Germinal center (tissue), 1 donor: ENCODE measurements at places on chromosomes 4 and X.

- no peak for DNase-seq
These were observed 30.5 kb downstream of the ZBTB49 start for GRCh38 chr4:4320528-4320927.

GRCh38 chrX:153560000-153560399 lies 38.9 kb downstream of the CCNQ start:
- no peak for DNase-seq

- DNase-seq: no peak
These were observed 8.3 kb upstream of the SPP1 start for GRCh38 chr4:87967193-87967592.

DNA sequence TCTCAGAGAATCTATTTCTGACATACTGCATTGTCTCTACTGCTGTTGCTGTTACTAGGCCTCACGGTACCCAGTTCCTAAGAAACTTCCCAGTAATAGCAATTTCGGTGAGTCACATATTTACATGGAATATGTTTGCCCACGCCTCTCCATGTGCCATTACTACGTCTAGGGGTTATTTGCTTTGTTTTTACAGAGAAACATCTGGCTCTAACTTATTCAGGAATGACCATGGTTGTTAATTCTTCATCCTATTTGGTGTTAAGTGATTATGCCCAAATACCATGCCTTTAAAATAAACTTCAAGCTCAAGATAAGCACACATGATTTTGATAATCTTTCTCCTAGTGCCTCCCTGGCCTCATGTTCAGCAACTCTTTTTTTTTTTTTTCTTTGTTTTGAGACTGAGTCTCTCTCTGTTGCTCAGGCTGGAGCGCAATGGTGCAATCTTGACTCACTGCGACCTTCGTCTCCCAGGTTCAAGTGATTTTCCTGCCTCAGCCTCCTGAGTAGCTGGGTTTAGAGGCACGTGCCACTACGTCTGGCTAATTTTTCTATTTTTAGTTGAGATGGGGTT lies 101.0 kb upstream of the HS3ST1 start:
- DNase-seq: no peak

GRCh38 chr4:655464-656151 lies 18.5 kb downstream of the ATP5ME start:
- no peak for DNase-seq

DNA sequence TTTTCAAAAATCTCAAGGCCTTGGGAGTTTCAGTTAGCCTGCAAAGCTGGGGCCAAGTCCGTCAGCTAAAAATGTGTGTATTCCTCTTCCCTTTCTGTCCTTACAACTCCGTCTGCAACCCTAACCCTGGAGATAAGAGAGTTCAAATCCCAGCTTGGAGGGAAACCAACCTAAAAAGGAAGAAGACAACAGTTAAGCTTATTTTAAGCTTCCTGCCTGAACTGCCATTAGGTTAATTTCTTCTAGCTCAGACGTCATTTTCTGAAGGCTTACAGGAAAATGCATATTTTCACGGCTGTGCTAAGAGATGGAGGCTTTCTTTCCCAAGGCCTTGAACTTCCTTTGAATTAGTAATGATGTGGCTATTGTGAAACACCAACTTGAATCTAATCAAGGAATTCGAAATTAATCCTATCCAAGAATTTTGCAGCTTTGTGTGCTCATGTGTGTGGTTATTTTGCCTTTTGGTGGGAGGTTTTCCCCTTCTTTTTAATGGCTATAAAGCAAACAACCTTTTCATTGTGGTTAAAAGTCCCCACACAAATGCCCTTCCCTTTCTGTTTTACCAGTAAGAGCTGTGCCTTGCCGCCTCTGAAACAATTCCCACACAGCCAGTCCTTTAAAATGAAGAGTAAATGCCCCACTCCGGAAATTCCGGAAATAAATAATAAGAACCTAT lies 103.5 kb downstream of the IRF2 start:
- no peak for DNase-seq

- no peak for DNase-seq
These were observed 45.0 kb downstream of the NHSL2 start for GRCh38 chrX:71955530-71956120.

- no peak for DNase-seq
These were observed 9.2 kb upstream of the SLC25A43 start for GRCh38 chrX:119389871-119390501.

GRCh38 chr4:24642981-24643547 lies 58.7 kb upstream of the DHX15 start:
- no peak for DNase-seq

- no peak for DNase-seq
These were observed 329.3 kb upstream of the NOCT start for GRCh38 chr4:138686106-138686835.

DNA sequence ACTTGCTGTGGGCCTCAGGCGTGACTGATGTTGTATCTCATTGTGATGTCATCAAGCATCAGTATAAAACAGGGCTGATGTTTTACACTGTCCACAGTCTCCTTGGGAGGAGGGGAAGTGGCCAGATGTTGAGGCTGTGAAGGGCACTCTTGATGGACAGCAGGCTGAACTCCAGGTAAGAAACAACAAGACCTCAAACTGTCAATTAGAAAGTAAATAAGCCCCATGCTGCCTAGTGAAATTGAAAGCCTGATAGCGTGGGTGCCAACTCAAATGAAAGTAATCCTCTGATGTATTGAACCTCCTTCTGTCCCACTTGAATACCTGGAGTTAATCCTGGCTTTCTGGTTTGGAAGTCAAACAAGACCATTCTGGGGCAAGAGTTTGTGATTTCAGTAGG lies 19.7 kb downstream of the VSIG1 start:
- DNase-seq: no peak

DNA sequence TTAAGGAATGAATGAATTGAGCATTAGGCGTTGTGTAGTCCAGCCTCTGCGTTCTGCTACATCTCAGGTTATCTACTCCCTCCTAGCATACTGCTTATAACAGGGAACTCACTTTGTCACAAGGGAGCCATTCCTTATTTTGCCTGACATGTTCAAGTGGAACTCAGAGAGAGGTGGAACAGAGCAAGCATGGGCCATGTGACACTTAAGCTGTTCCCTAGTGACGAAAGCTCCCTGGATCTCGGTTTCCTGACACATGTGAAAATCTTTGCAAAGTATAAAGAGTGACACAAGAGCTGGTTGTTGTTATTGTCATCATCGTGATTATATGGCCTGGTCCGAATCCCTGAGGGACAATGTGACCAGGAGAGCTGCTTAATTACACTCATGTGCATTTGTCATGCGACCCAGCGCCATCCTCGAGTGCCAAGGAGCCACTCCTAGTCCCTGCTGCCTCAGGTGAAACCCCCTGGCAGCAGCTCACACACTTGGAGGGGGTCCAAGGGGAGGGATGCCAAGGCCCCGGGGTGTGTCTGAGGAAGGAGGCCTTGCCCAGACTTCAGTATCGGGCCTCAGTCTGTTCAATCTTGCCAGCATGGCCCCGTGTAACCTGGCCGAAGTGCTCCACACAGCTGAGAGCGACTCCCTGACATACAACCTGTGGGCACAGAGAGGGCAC lies 98.5 kb upstream of the MAP3K15 start:
- no peak for DNase-seq

- no peak for DNase-seq
These were observed 78.6 kb upstream of the RAI2 start for GRCh38 chrX:17939724-17940123.

GRCh38 chr4:122854447-122855352 lies 28.1 kb downstream of the FGF2 start:
- no peak for DNase-seq

- no peak for DNase-seq
These were observed 371.8 kb downstream of the ADGRL3 start for GRCh38 chr4:61571761-61572559.

DNA sequence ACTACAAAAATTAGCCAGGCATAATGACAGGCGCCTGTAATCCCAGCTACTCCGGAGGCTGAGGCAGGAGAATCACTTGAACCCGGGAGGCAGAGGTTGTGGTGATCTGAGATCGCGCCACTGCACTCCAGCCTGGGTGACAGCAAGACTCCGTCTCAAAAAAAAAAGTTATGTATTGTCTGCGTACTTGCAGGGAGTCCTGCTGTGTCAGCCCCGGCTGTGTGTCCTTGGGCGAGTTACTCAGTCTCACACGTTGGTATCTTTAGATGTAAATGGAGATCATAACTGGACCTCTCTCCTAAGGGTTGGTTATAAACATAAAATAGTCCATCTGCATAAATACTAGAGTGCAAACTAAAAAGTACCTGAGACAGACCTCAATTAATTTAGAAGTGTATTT lies 22.7 kb upstream of the TBC1D14 start:
- DNase-seq: no peak

DNA sequence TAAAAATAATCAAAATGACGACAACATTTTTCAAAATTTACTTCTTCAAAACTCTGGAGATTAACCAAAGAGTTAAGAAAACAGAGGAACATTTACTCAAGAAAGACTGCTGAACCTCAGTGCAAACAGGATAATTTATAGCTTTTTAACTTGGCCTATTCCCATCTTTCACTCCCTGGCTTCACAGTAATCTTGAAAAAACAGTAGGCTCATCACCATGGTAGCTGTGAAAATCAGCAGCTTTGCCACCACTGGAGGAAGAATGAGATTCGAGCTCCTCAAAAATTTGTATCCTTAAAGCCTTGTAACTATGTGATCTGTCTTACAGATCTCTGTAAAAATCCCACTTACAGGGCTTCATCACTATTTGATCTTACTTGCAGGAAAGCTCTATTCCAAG lies 447.7 kb upstream of the CTSO start:
- no peak for DNase-seq

- no peak for DNase-seq
These were observed 130.5 kb downstream of the LRBA start for GRCh38 chr4:150884625-150885024.

GRCh38 chrX:10726647-10727046 lies 106.3 kb upstream of the MID1 start:
- no peak for DNase-seq

DNA sequence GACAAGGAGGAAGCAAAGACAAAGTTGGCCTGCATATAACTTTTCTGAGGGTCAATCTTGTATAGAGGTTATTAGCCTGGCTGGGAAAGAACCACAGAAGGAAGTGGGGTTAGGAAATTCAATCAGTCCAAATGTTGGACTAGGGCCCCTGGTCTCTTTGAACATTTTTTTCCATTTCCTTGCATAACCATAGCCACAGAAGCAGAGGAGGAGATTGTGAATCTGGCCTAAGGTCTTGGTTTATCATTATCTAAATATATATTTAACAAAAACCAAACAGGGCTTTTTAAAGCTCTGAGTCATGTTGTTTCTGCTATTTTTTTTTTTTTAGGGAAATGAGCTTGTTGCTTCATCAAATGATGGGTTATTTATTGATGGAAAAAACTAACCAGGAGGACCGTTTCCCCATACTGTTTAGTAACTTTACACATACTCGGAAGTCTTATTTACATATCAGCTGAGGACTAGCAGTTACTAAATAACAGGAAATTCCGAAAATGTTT lies 97.7 kb upstream of the ACSL4 start:
- peak; percentile 18 for DNase-seq

DNA sequence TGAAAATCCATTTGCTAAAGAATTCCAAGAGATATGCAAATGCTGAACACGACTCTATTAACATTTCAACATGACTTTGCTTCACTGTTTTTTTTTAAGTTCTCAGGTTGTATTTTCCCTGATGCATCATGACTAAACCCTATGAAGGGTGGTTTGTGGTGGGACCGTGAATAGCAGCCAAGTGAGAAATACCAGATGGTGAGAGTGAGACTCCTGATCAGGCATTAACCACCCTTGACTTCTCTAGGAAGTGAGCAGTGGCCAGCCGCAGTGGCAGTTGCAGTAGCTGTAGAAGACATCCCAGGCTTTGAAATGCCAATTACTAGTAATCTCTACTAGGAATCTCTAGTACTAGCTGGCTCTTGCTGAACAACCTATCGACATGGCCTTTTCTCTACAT lies 383.4 kb downstream of the FAM133A start:
- DNase-seq: no peak

DNA sequence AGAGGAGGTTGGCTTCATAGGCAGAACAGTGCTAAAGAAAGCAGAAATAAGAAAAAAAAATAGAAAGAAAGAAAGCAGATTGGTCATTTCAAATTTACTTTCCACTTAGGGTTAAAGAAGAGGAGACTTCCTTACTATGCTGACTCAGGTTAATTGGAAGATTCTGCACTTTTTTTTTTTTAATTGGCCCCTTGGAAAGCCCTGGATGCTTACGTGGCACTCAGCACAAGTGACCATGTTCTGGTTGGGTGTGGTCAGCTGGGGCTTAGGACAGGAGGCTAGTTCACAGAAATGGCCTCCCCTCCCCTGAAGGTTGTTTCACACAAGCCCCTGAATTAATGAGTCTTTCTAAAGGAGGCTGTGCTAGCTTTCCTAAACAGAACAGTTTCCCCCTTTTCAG lies 14.5 kb downstream of the MAGEA9B start:
- DNase-seq: no peak

- no peak for DNase-seq
These were observed 33.6 kb upstream of the KDR start for GRCh38 chr4:55158957-55159356.

- DNase-seq: no peak
These were observed 452.2 kb upstream of the FTHL17 start for GRCh38 chrX:31523884-31524536.

DNA sequence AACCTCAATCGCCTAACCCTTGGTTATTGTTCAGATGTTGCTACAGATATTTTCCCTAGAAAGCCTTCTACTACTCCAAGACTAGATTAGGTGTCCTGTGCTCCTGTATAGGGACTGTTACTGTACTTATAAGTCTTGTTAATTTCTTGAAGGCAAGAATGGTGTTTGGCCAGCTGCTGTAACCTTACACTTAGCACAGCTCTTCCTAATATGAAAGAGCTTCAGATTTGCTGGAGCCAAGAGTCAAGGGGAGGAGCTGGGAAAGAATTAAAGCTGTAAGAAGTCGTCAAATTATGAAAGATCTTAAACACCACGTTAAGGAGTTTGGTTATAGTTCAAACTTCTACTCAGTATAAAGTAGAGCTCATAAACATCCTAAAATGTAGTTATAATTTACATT lies 245.9 kb upstream of the TLL1 start:
- DNase-seq: no peak

GRCh38 chr4:1285151-1285789 lies 4.4 kb upstream of the MAEA start:
- DNase-seq: no peak

GRCh38 chr4:56229947-56230346 lies 157.3 kb downstream of the AASDH start:
- peak; percentile 3 for DNase-seq

GRCh38 chr4:56723659-56724230 lies 42.6 kb upstream of the HOPX start:
- no peak for DNase-seq

DNA sequence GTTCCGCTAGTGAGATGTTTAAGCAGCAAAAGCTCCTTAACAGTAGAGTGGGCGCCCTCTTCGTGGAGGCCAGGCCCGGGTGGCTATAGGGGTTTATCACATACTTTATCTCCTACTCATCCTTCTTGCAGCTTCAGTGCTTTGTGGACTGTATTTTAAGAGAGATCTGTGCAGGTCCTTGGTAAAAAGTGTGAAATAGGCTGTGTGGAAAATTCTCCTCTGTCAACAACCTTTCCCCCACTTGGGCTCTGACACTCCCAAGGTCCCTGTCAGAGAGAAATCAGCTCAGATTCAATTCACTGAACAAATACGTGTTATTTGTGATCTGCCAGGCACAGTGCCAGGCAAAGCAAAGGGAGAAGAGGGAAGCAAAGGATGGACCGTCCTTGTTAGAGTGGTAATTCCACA lies 214.3 kb upstream of the PPARGC1A start:
- no peak for DNase-seq
